ENCODE measurements at places on chromosomes 13 and 19. TPM values are rescaled to one million over a fixed set of nuclear protein-coding genes. Genes with fewer than 3 reads are reported as not detected.

Gene APOC1
- 1.5 TPM for total RNA-seq

Gene KLK14
- total RNA-seq = not detected

Gene TNFSF9
- total RNA-seq = 0.69 TPM

Gene ZNF792
- 51.1 TPM for total RNA-seq

Gene KLHL1
- total RNA-seq = not detected

Gene COX7A1
- 27.5 TPM for total RNA-seq

Gene PSG7
- not detected for total RNA-seq

Gene PIN1
- 101 TPM for total RNA-seq

Gene ZNF175
- total RNA-seq = 7.4 TPM

Gene ZNF180
- 4.4 TPM for total RNA-seq

Gene VSTM1
- total RNA-seq = not detected

Gene RSPH6A
- 0.13 TPM for total RNA-seq

Gene NUP62
- total RNA-seq = 21.0 TPM

Gene SPTBN4
- 0.06 TPM for total RNA-seq

Gene ZNF223
- 6.5 TPM for total RNA-seq

Gene KLF5
- 3.5 TPM for total RNA-seq

Gene ZNF497
- total RNA-seq = 0.81 TPM

Gene CEACAM21
- 2.3 TPM for total RNA-seq

Gene PLEKHF1
- 10.4 TPM for total RNA-seq

Measured in bladder microvascular endothelial cell (primary cell).